Hepatocyte (in vitro differentiated cells): ENCODE measurements at places on chromosomes 1 and 21. TPM values are rescaled to one million over a fixed set of nuclear protein-coding genes. Genes with fewer than 3 reads are reported as not detected.

- DNase-seq, result peak; percentile 89
Measured at GRCh38 chr1:15272009-15272781, 25.2 kb downstream of the FHAD1 start.

The HES3 gene
- total RNA-seq, result not detected in 2 replicates

DNA sequence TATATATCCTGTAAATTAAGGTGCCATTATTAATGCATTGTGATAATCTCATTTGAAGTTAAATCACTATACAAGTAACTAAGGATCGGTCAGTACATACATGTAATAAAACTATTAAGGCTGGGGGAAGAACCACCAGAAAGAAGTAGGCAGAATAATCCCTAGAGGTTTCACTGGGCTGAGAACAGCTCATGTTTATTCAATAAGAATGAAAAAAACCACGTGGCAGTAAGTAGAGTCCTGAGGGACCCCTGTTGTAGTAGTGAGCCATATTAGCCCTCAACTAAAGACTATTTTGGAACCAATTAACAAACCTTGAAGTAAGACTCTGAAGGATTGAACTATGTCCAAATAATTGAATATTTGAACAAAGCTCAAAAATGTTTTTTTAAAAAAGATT, 46.9 kb upstream of the ADAM30 start:
- no peak for DNase-seq

The C21orf58 gene
- total RNA-seq, result 2.6 TPM in 2 replicates

- no peak for DNase-seq
Measured at GRCh38 chr1:228405200-228405978, 1.2 kb downstream of the TRIM11 start.

The ALX3 gene
- 0.27 and 1.6 TPM in 2 replicates for total RNA-seq

- no peak for DNase-seq
Measured at GRCh38 chr1:24438423-24438901, 22.9 kb downstream of the NIPAL3 start.

The CFHR1 gene
- 51.1 and 58.2 TPM in 2 replicates for total RNA-seq

The DENND2C gene
- total RNA-seq, result 3.0 and 5.6 TPM in 2 replicates

- DNase-seq, result no peak
Measured at GRCh38 chr1:194227161-194227560, 1040.7 kb upstream of the B3GALT2 start.

DNA sequence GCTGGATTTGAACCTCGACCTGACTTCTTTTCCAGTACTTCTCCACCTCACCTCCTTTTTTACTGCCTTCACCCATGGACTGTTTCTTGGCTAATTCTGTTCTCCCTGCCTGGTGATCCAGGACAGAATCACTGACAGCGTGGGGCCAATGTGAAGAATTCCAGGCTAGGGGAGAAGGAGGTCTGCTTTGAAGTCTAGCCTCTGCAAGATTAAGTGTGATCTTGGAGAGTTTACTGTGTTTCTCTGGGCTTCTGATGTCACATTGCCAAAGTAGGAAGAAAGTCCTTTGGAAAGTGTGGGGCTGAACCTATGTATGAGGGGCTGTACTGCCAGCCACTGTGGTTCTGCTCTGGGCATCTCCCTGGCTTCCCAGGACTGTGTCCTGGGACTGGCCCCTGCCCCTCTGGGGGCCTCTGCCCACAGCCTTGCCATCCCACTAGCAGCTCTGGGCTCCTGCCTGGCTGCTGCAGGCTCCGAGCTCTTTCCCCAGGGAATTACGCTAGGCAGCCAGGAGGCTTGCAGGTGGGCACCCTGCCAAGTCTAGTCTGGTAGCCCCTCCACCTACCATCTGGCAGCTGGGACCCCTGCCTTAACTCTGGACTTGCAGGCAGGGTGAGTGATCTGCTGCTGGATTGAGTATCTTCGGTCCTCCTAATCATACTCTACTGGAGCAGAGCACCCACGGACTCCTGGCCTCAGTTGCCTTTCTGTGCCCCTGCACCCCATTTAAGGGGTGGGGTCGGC, 52.2 kb downstream of the YARS1 start:
- DNase-seq, result no peak

- no peak for DNase-seq
Measured at GRCh38 chr1:194846488-194846887, 1660.1 kb upstream of the B3GALT2 start.

The CRP gene
- total RNA-seq, result not detected in 2 replicates

DNA sequence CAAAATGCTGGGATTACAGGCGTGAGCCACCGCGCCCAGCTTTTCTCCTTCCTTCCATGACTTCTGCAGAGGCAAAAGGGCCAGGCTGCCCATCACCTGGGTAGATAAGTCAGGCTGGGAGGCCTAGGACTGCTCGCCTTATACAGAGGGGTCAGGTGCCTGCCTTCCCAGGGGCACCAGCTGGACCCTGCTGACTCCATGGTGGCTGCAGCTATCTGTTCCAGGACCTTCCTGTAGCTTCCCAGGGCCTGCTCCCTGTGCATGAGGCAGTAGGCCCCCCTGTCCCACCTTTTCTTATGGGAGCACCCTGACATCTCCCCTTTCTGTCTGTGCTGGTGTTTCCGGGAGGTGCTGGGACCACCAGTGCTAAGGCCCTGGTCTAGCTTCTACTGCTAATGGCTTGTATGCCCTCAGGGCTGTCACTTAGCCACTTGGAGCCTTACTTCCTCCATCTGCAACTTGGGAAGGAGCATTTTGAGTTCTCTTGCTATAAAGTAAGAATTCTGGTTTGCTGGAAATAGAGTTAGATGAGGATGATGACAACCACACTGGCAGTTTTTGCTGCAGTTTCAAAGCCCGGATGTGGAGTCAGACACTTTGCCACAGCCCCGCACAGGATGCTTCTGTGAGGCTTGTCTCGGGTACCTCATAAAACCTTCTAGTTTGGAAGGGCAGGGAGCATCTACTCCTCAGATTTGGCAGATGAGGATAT, 14.4 kb downstream of the SOX13 start:
- DNase-seq, result no peak

DNA sequence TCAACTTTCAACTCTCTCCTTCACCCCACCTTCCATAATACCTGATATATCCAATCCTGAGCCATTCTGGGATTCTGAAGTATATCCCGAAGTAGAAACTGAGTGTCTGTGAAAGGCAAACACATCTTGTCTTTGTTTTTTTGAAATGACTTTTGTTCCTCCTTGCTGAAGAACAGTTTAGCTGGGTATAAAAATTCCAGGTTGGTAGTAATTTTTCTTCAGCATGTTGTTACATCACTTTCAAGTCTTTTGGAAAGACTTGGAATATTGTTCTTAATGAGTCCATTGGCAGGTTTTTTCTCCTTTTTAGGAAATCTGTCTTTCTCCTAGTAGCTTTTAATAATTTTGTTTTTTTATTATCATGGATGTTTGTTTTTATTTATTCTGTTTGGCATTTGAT, 32.7 kb downstream of the CRYAA start:
- DNase-seq, result no peak

GRCh38 chr1:15681349-15682292, 2.5 kb upstream of the PLEKHM2 start:
- DNase-seq, result peak; percentile 30

DNA sequence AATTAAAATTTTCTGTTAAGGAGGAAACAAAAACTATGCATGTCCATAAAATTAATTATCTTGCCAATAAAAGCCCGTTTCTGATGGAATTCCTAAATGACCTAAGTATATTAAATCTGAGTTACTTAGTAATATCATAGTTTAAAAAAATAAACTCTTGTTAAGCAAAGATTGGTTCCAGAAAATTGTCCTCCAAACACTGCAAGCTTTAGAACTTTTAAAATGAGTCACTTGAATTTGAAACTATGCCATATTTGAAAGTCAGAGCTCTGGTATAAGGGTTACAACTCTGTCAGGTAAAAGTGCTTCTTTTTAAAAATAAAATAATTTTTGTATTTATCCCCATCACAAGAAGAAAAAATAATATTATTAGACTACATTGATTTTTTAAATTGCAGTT, 409.5 kb downstream of the PLPP3 start:
- no peak for DNase-seq

- no peak for DNase-seq
Measured at GRCh38 chr21:14620152-14620551, 74.0 kb upstream of the SAMSN1 start.

The MTF1 gene
- 4.7 and 5.1 TPM in 2 replicates for total RNA-seq

The XCL2 gene
- total RNA-seq, result not detected in 2 replicates

The CMPK1 gene
- 182 and 206 TPM in 2 replicates for total RNA-seq

The CACNA1S gene
- total RNA-seq, result 0.04 TPM in 1 of 2 replicates, not detected in the other
